ENCODE measurements at places on chromosomes 12 and 14.

GRCh38 chr14:67472726-67473125, 15.8 kb downstream of the TMEM229B start:
- no peak for DNase-seq

- DNase-seq: no peak
Measured at GRCh38 chr12:64672925-64673409, 62.7 kb downstream of the RASSF3 start.

GRCh38 chr12:28925719-28926376, 223.2 kb upstream of the FAR2 start:
- no peak for DNase-seq

- no peak for DNase-seq
Measured at GRCh38 chr14:23060536-23061260, 3.4 kb upstream of the CDH24 start.

GRCh38 chr14:31038521-31039166, 12.5 kb upstream of the STRN3 start:
- no peak for DNase-seq

DNA sequence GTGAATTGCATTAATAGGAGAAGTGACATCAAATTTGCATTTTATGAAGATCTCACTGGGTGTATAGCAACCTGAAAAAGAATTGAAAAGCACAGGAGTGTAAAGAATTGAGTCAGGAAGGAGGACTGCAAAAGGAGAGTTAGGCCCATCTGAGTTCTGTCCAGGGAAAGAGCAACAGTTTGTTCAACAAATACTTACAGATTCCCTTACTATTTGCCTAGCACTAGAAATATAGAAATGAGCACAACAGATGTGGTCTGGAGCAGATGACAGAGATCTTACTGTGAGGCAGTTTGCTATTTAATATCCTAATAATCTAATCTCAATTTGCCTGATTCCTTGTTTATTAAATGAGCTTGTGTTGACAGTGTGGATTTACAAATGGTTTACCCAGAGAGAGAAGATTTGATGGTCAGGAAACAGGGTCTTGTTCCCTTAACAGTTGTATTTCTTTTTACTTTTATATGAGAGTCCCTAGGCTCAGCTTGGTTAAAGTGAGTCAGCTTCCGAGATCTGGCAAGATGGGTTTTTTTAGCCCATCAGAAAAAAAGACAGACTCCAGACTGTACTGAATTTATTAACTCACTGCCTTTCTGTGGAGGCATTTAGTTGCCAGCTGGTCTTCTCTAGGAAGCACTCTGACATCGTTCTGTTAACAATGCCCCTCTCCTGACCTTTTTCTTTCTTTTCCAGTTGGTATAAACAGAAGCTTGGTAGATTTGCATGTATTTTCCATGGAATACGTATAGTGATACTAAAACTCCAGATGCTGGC, 229.7 kb downstream of the TTC6 start:
- DNase-seq: peak; percentile 27

GRCh38 chr14:53093206-53093605, 59.9 kb downstream of the DDHD1 start:
- no peak for DNase-seq

DNA sequence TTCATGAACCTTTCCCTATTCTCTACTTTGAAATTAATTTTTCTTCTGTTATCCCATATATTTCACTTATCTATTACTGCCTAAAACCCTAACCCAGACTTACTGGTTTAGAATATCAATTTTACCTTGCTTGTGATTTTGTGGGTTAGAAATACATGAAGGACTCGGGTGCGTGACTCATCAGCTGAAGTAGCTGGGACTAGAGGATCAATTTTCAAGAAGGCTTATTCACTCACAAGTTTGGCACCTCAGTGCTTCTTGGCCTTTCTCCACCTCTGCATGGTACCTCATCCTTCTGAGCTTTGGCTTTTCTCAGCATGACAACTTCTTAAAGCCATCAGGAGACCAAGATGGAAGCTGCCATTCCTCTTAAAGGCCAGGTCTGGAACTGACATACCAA, 57.8 kb downstream of the TMEM117 start:
- no peak for DNase-seq

- no peak for DNase-seq
Measured at GRCh38 chr14:94129758-94130414, 482 bp upstream of the IFI27L2 start.

- peak; percentile 14 for DNase-seq
Measured at GRCh38 chr12:123113026-123113425, 37.9 kb downstream of the PITPNM2 start.

GRCh38 chr12:52637299-52637698, 14.7 kb downstream of the KRT2 start:
- no peak for DNase-seq

DNA sequence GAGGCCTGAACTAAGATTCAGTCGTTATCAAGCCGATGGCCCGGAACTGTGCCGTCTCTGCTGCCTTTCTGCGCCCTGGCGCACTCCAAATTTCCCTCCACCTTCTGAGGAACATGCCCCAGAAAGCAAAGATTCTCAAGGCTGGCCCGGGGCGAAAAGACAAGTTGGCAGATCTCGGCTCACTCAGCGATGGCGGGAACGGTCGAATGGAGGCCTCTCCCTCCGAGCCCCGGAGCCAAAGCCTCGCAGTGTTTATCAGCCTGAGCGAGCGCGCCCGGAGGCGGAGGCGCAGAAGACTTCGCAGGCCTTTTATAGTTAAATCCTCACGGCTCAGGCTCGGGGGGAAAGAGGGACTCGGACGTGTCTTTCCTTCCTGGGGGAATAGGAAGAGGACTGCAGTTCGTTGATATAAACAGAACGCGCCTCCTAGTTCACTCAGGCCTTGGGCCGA, 5.6 kb downstream of the TBX5 start:
- DNase-seq: no peak

DNA sequence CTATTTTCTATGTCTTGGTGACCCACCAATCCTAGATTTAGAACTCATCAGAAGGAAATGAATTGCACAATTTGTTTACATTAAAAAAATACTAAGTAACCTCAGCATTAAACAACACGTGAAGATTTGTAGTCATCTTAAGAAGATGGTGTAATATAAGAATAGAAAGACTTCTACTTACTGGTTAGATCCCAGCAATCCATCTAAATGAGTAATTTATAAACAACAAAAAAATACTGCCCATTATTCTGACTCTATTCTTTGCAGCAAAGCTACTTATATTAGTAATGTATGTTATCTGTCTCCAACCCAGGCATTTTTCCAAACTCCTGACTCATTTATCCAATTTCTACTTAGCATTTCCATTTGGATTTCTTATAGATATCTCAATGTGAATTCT, 67.8 kb downstream of the CD163L1 start:
- no peak for DNase-seq

Data from NCI-H446 treated with DMSO at 0.1 percent for 48 hours (cell line).